NCI-H2171 (cell line): ENCODE measurements at places on chromosomes 6 and 20.

DNA sequence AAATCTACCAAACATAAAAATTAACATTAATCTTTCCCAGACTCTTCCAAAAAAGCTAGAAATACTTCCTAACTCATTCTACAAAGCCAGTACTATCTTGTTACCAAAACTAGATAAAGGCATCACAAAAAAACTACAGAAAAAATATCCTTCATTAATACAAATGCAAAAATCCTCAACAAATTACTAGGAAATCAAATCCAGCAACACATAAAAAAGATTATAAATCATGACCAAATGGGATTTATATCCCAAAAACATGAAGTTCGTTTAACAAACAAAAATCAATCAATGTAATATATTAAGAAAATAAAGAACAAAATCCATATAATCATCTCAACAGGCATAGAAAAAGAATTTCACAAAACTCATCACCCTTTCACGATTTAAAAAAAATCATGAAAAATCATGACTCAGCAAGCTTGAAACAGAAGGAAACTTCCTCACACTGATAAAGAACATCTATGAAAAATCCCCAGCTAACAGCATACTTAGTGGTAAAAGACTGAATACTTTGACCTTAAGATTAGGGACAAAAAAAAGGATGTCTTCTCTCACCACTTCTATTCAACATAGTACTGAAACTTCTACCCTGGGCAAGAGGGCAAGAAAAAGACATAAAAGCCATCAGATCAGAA lies 43.2 kb downstream of the RANBP9 start:
- no peak for DNase-seq

DNA sequence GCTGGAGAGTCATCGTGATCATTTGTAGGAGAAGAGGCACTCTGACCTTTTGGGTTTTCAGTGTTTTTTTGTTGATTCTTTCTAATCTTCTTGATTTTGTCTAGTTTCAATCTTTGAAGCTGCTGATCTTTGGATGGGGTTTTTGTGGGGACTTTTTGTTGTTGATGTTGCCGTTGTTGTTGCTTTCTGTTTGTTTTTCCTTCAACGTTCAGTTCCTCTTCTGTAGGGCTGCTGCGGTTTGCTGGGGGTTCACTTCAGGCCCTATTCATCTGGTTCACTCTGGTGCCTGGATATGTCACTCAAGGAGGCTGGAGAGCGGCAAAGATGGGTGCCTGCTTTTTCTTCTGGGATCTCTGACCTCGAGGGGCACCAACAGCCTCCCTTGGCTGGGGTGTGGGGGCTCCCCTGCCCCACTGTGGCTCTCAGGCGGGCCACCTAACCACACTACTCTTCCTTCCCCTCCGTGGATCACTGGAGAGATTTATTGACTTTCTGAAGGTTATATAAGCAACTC lies 21.5 kb upstream of the TMEM244 start:
- DNase-seq, result no peak

DNA sequence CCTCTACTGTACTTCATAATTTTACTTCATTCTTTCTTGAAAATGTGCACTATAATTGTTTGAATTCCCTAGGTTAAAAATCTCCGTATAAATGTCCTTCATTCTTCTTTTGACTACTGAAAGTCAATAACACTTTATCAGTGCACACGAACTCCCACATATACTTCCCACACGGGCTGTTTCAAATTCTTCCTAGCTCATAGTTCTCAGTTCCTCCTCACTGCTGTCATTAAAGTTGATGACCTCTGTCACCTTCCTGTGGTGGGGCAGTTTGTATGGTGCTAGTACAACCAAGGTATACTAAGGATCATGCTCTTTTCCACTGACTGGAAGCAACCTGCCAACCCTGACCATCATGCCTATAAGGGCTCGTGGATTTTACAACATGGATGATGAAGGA lies 40.0 kb upstream of the CD2AP start:
- no peak for DNase-seq

- no peak for DNase-seq
These were observed 34.2 kb downstream of the JARID2 start for GRCh38 chr6:15280028-15280427.

GRCh38 chr20:46063151-46063550 lies 26.6 kb downstream of the NCOA5 start:
- no peak for DNase-seq

- DNase-seq, result peak; percentile 79
These were observed 190.3 kb upstream of the PCSK2 start for GRCh38 chr20:17036541-17036940.

GRCh38 chr6:125751334-125751916 lies 2.0 kb downstream of the HEY2 start:
- DNase-seq, result no peak
